ENCODE measurements at places on chromosomes 5 and 9. TPM values are rescaled to one million over a fixed set of nuclear protein-coding genes. Genes with fewer than 3 reads are reported as not detected.

DNA sequence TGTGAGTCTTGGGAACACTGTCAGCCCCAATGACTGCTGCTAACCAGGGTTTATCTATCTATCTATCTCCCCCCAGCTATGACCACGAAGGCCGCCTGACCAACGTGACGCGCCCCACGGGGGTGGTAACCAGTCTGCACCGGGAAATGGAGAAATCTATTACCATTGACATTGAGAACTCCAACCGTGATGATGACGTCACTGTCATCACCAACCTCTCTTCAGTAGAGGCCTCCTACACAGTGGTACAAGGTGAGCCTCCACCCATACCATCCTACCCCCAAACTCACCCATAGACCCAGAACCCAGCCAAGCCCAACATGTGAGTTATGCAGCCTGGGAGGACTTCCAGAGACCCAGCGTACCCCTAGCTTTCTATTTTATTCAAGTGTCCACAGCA lies 65.4 kb upstream of the WWC1 start:
- no peak for DNase-seq

DNA sequence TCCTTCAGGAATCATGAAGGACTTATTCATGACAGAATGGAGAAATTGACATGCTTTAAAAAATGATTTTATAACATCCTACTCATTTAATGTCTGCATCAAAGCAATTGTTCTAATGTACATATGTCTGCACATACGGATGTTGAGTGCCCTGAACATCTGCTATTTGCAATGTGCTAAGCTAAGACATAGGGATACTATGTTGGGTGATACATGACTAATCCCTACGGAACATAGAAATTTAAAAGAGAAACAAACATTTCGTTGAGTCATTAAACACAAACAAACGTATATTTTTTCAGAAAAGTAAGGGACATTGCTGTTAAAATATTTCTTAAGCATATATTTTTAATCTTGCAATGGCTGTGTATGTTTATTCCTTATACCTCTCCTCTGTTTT lies 686.5 kb upstream of the ADAMTS16 start:
- no peak for DNase-seq

DNA sequence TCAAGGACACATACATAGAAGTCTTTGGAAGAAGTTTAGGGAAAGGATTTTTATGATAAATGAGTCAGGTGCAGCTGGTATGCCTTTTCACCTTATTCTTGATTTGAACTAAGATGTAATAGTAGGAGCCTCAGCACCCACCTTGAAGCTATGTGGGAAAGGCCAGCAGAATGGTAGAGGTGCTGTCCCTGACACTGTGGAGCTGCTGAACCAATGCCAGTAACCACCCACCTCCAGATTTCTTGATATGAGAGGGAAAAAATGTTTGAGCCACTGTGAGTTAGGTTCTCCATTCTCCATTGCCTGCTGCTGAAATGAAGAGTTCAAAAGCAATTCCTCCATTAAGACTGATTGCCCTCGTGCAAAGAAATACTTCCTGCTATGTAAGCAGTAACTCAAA lies 12.2 kb upstream of the HMGCR start:
- no peak for DNase-seq

The GPR150 gene
- 0.34 TPM for total RNA-seq

GRCh38 chr5:61142391-61142790 lies 19.9 kb downstream of the SMIM15 start:
- no peak for DNase-seq

All from lung (tissue), 17 donors.